ENCODE measurements at places on chromosomes 16 and 17. TPM values are rescaled to one million over a fixed set of nuclear protein-coding genes. Genes with fewer than 3 reads are reported as not detected.

DNA sequence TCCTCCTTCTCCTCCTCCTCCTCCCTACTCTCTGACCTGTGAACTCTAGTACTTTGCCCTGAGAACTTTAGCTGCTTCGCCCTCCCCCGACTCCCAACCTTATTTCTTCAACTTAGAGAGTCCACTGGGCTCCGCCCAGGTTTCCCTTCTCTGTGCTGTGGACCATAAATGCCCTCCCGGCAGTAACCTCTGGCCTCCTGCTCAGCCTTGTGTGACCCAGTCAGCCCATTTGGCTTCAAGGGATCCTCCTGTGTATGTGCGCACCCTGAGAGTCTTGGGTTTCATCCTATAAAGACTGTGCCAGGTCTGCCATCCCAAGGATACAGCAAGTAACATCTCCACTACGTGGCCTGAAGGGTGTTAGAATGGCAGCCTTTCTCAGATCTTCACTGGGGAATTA is 275.6 kb upstream of the C16orf82 start:
- DNase-seq: no peak

- no peak for DNase-seq
Measured at GRCh38 chr17:40901981-40902474, 17.0 kb upstream of the KRT20 start.

DNA sequence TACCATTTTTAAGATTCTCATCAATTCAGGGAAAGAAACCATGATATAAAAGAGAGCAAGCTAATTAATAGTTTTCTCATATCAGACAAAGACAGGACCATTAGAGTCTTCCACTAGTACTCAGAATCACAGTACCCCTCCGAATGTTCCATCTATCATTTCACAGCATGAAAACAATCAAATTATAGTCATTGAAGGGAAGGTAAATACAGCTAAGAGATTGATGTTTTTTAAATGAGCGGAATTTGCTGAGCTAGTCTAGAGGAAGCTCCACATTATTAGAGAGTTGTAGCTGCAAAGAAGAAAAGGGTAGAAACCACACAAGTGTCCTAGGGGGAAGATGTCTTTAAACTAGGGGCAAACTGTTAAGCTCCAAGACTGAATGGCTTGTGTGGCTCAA is 808.9 kb downstream of the CDH11 start:
- no peak for DNase-seq

GRCh38 chr17:39981766-39982375 is 1.3 kb downstream of the PSMD3 start:
- DNase-seq: no peak

- no peak for DNase-seq
Measured at GRCh38 chr16:1102333-1102700, 6.3 kb upstream of the C1QTNF8 start.

- no peak for DNase-seq
Measured at GRCh38 chr17:50787106-50787505, 19.8 kb upstream of the ANKRD40CL start.

- no peak for DNase-seq
Measured at GRCh38 chr16:86499440-86499786, 10.9 kb upstream of the FOXF1 start.

- DNase-seq: no peak
Measured at GRCh38 chr16:72072514-72073342, 9.7 kb downstream of the HPR start.

GRCh38 chr16:14501331-14502255 is 128.5 kb downstream of the PARN start:
- peak; percentile 89 for DNase-seq

- no peak for DNase-seq
Measured at GRCh38 chr17:67411397-67411796, 34.3 kb downstream of the PITPNC1 start.

DNA sequence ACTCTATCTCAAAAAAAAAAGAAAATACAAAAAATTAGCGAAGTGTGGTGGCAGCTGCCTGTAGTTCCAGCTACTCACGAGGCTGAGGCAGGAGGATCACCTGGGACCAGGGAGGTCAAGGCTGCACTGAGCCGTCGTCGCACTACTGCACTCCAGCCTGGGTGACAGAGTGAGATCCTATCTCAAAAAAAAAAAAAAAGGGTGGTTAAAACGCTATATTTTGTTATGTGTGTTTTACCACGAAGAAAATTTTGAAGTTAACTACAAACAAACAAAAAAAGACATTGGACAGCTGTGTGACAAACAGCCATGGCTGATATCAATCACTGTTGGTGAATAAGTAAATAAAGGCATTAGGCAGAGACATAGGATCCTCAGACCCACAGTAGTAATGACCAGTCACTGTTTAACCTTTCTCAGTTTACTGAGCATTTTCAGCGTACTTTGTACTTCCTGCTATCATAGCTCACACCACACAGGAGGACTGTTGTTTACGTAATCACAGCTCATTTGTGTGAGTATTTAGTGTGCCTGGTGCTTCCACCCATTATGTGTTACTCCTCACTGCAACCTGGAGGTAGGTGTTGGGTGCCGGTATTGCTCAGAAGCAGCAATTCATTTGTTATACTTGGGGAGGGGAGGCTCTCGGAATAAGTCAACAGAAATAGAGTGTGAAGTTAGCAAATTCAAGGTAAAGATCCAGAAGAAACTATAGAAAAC is 55.4 kb downstream of the COPRS start:
- DNase-seq: no peak

GRCh38 chr17:42548070-42548837 is 4.5 kb upstream of the HSD17B1 start:
- DNase-seq: no peak

DNA sequence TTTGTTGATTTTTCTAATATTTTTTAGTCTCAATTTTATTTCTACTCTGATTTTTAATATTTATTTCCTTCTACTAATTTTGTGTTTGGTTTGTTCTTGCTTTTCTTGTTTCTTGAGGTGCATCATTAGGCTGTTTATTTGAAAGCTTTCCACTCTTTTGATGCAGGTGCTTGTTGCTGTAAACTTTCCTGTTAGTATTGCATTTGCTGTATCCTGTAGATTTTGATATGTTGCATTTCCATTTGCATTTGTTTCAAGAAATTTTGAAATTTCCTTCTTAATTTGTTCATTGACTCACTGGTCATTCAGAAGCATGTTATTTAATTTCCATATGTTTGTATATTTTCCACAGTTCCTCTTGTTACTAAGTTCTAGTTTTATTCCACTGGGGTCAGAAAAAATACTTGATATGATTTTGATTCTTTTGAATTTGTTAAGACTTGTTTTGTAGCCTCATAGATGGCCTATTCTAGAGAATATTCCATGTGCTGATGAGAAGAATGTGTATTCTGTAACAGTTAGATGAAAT is 43.1 kb upstream of the NACA2 start:
- no peak for DNase-seq

- peak; percentile 94 for DNase-seq
Measured at GRCh38 chr16:89921702-89922476, 1.3 kb upstream of the TUBB3 start.

GRCh38 chr16:814974-815373 is 14.4 kb upstream of the GNG13 start:
- DNase-seq: no peak

- DNase-seq: peak; percentile 75
Measured at GRCh38 chr16:20774703-20775362, 11.0 kb downstream of the ACSM3 start.

DNA sequence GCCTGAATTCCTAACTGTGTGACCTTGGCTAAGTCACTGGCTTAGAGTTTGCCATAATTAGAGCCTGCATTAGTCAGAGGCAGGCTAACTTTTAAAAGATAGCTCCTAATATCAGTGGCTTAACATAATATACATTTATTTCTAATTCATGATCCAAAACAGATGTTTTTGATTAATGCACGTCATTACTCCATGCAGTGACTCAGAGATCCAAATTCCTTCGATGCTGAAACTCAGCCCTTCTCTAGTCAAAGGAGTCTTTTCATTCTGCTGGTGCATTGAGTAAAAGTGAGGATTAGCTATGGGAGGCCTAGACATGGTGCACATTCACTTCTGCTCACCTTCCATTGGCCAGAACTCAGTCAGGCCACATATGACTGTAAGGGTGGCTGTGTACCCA is 49.8 kb downstream of the IRX3 start:
- no peak for DNase-seq

GRCh38 chr17:13509527-13509926 is 92.2 kb downstream of the HS3ST3A1 start:
- no peak for DNase-seq

GRCh38 chr16:76926595-76926994 is 264.4 kb upstream of the MON1B start:
- no peak for DNase-seq

DNA sequence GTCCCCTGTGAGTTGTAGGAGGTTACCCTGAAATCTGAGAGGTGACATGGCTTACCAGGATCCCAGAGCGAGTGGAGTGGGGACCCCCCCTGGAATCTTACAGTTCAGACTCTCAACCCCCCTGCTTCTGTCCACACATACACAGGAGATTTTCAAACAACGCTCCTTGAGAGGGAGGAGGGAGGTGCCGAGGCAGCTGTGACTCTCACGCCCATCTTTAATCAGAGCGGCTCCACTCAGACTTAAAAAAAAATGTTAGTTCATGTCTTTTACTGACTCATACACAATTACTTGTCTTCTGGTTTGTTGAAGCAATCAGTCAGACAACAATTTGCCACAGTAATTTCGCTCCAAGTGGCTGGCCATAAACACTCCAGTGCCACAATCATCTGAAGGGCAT is 15.4 kb upstream of the TMEM220 start:
- no peak for DNase-seq

GRCh38 chr17:6426356-6427101 is 8.4 kb downstream of the AIPL1 start:
- no peak for DNase-seq

DNA sequence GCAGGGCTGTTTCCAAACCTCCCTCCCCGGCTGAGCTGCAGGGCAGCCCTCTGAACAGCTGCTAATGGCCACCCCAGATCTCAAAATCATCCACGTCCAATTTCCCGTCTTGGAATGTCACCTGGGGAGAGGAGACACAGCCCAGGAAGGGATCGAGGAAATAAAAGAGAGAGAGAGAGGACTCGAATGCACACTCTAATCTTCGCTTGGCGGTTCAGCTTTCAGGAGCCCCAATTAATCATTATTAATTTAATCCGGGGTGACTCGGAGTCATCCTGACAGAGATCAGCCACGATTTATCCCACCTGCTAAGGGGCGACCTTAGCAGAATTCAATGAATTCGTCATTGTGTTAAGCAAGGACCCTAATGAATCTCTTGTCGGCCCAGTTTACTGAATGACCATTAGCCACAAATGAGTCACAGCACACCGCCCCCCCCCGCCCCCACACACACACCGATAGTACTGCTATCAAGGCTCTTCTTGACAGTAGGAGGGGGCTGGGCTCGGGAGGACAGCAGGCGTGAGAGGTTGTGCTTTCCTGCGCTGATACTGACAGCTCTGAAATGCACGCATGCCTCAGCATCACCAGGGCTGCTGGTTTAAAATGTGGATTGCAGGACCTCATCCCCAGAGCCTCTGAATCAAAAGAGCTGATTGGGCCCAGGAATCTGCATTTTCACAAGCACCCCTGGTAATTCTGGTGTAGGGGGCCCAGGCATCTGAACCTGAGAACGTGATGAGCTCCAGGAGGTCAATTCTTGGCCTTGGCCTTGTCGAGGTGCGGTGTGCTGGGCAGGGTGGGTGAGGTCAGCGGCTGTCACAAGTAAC is 190.0 kb upstream of the CIBAR2 start:
- no peak for DNase-seq

DNA sequence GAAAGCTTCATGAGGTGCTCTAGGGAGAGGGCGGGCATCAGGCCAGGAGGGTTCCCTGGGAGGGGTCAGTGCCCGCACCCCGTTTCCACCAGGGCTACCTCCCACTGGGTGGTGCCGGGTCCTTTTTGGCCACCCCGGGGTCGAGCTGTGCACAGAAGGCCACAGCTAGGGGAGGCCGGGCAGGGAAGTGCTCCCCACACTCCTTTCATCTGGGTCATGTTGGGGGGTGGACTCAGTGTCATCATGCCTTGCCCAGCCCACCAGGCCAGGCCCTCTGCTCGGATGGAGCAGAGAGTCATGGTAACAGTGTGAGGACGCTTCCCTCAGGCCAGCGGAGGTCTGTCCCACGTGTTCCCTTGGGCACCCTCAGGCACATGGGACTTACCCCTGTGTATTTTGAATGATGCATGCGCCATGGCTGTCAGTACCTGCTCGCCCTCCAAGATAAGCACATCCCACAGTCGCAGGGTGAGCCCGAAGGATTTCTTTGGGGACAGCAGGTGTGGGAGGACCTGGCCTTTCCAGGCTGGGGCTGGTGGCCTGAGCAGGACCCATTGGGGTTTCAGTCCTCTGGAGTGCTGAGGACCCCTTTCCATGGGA is 46.4 kb downstream of the TNFRSF13B start:
- peak; percentile 58 for DNase-seq

- peak; percentile 89 for DNase-seq
Measured at GRCh38 chr17:38871247-38872015, 1.6 kb downstream of the LASP1 start.

GRCh38 chr17:48479014-48479402 is 49.0 kb upstream of the SKAP1 start:
- no peak for DNase-seq

DNA sequence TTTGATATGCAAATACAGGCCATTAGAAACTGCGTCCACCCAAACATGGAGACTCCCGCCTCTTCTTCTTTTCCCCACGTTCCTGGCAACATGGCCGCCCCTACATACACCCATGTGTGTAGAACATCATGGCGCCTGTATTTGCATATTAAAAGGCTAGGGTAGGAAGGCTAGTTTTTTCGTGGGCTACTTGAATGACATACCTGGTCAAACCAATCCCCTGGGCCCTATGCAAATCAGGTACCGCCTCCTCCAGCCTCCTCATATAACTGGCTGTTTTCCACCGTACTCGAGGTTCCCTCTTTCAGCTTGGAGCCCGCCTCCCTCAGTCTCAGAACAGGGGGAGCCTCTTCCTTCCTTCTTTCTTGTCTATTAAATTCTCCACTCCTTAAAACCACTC is 840 bp upstream of the CD300LB start:
- DNase-seq: peak; percentile 90

DNA sequence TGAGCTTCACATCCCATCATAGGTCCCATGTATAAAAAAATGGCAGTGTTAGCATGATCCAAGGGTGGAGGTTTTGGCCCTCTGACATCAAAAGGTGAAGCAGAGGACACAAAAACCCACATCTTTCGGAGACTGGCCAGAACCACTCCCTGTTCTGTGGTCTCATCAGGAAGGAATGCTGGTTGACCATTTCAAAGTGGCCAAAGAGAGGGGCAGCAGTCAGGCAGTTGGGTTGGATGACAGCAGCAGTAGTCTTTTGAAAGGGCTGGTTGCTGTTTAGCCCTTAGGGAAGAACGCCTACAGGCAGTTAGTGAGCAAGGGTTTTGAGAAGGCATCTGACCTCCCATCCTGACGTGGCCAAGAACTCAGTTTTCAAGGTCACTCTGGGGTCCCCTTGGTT is 40.5 kb downstream of the LCMT1 start:
- no peak for DNase-seq

- DNase-seq: no peak
Measured at GRCh38 chr16:88772871-88773811, 11.9 kb downstream of the PIEZO1 start.

GSG1L gene
- total RNA-seq: 8.0 TPM

IRX3 gene
- 70.2 TPM for total RNA-seq

CDH13 gene
- total RNA-seq: 108 TPM

MYH8 gene
- 0.05 TPM for total RNA-seq

SLFN12L gene
- total RNA-seq: 0.92 TPM

VMP1 gene
- total RNA-seq: 82.8 TPM

KRT12 gene
- total RNA-seq: not detected

LRRC37A2 gene
- 2.9 TPM for total RNA-seq

SCIMP gene
- 0.62 TPM for total RNA-seq

FGF11 gene
- 3.9 TPM for total RNA-seq

BCO1 gene
- not detected for total RNA-seq

ARHGDIG gene
- total RNA-seq: 2.8 TPM

BAHCC1 gene
- 13.5 TPM for total RNA-seq

CNTNAP4 gene
- total RNA-seq: not detected

PRDM7 gene
- total RNA-seq: not detected

KRT33A gene
- total RNA-seq: not detected

CBLN1 gene
- total RNA-seq: 1.5 TPM

Measured in cardiac septum (tissue), 1 donor.